ENCODE measurements at places on chromosomes 2 and 18. TPM values are rescaled to one million over a fixed set of nuclear protein-coding genes. Genes with fewer than 3 reads are reported as not detected.

Gene AKAIN1
- not detected for total RNA-seq

Gene UGT1A3
- not detected for total RNA-seq

DNA sequence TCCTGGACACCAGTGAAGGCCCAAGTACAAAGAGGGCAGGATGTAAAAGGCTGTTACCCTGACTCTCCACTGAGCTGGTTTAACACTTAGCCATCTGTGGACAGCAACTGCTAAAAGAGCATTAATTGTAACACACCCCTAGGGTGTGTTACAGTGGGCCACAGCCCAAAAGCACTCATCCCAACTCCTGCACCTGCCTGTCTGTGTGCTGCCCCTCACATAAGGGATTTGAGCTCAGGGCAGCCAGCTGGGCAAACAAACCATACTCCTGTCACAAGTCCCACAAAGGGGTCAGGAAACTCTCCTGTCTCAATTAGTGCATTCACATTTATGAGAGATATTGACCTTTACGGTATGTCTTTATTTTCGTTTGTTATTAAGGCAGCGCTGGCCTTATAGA lies 833.1 kb upstream of the NXPH2 start:
- no peak for DNase-seq

GRCh38 chr2:154394600-154394999 lies 303.9 kb upstream of the KCNJ3 start:
- DNase-seq = no peak

Gene COL4A3
- 7.2 TPM for total RNA-seq

GRCh38 chr18:79405019-79405780 lies 9.5 kb downstream of the NFATC1 start:
- DNase-seq = no peak

Gene KIF3C
- 10.5 TPM for total RNA-seq

Gene CTLA4
- total RNA-seq = not detected

- DNase-seq = no peak
Observed at GRCh38 chr2:45944074-45944473, 292.6 kb downstream of the PRKCE start.

GRCh38 chr2:237213315-237214022 lies 127.8 kb downstream of the COPS8 start:
- no peak for DNase-seq

DNA sequence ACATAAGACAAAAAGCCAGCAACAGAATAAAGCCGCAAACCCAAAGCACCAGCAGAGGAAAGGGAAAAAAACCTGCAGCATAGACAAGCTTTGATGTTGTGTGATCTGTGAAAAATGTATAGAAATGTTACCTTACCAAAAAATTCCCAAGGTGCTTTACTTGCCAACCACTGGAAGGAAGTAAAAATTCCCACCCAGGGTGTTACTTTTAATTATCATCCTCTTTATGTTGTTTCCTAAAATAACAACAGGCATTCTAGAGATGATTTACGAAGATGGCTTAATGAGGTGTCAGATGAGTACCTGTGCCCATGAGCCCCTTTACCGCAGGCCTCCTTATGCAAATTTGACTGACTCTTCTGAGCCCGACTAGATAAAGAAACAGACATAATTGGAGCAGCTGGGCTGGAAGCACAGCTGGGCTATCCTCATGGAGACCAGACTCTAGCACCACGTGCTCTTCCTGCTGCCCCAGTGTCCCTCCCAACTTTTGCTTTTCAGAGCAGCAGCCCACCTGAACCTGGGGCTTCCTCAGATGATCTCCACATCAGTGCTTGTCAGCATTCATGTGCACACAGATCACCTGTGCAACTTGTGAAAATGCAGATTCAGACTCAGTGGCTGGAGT lies 41.5 kb downstream of the SRSF7 start:
- DNase-seq = peak; percentile 48

DNA sequence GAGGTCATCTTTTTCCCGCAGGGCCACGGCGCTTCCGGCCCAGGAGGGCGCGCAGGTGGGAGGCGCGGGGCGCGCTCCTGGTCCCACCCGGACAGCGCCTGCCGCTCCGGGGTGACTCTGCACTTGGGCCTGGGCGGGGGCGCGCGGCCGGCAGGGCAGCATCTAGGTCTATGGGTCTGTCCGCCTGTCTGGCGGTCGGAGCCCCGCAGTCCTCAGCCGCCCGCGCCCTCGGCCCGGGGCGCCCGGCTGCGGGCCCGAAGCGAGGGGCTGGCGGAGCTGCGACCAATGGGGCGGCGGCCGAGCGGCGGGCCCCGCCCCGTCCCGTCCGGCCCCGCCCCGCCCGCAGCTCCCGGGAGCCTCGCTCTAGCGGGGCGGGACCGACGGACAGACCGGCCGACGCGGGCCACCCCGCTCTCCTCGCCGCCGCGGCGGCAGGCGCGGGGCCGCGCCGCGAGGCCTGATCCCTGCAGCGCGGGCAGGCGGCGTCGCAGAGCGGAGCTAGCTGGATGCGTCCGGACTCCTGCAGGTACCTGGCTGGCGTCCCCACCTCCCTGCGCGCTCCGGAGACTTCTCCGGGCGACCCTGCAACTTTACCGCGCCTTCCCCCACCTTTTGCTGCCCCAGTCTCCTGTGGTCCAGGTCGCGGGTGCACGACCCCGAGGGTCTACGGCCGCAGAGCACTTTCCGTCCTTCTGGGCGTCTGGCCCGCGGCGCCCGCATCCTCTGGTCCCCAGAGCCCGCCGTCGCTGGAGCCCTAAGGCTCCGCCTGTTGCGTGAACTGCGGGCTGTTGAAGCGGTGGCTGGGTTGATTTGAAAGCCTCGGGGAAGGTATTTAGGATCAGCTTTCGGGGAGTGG lies at the start of gene KCNS3:
KCNS3 (plus strand) TSS at position 387 of the 856 bp plus-strand sequence. CDS start 52,342 bp downstream, outside the sequence.
- DNase-seq = peak; percentile 19

Gene GKN1
- not detected for total RNA-seq

DNA sequence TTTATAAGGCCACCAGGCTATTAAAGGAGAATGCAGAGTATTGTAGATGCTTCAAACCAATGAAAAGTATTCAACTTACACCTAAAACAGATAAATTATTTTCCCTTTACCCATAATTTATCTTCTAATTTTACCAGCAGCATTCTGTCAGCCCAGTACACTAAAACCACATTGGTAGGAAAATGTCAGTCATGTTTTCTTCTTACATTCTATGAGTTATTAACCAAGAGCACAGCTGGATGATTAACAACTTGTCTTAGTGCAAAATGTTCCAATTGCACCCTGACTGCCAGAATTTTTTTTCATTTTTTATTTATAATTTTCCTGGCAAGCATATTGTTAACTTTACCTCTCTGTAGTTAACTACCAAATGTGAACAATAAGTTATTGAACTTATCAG lies 79.0 kb upstream of the WDR75 start:
- DNase-seq = no peak

Gene C2orf80
- total RNA-seq = not detected

Measured in OCI-LY7 (cell line).